Head of caudate nucleus (tissue), 42 donors: ENCODE measurements at places on chromosomes 12 and 14.

DNA sequence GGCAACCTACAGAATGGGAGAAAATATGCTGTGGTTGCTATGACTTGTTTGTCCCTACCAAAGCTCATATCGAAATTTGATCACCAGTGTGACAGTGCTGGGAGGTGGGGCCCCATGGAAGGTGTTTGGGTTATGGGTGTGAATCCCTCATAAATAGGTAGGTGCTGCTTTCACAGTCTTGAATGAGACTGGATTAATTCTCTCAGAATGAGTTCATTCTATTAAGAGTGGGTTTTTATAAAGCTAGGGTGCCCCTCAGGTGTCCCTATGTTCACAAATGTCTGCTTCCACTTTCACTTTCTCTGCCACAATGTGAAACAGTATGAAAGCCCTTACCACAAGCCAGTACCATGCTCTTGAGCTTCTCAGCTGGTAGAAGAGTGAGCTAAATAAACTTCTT is 133.5 kb downstream of the CPNE8 start:
- no peak for DNase-seq

GRCh38 chr14:54050759-54051158 is 94.1 kb upstream of the BMP4 start:
- no peak for DNase-seq

- no peak for DNase-seq
These were observed 21.7 kb downstream of the NT5DC3 start for GRCh38 chr12:103819312-103819711.

- no peak for DNase-seq
These were observed 38.9 kb downstream of the KIF21A start for GRCh38 chr12:39404000-39404399.

DNA sequence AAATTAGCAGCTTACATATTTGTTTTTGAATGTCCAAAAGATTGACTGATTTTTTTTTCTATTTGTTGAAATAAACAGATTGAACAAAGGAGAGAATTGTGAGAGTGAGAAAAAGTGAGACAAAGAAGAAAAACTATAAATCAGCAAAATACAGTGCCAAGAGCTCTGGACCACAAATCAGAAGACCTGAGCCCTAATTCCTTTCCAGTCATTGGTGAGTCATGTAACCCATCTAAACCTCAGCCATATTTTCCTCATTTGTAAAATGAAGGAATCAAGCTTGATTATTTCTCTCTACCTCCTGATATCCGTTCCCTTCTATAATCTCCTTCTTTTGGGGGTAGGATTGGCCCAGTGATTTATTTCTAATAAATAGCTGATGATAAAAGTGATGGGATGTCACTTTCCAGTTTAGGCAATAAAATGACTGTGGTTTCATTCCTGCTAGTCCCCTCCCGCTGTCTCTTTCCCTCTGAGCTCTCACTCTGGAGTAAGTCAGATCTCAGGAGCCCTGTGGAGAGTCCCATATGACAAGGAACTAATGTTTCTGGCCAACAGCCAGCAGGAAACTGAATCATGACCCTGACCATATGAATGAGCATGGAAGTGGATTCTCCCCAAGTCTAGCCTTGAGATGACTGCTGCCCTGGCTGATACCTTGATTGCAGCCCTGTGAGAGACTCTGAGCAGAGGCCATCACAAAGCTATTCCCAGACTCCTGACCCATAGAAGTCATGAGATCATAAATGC is 218.9 kb downstream of the ACSS3 start:
- DNase-seq: no peak

DNA sequence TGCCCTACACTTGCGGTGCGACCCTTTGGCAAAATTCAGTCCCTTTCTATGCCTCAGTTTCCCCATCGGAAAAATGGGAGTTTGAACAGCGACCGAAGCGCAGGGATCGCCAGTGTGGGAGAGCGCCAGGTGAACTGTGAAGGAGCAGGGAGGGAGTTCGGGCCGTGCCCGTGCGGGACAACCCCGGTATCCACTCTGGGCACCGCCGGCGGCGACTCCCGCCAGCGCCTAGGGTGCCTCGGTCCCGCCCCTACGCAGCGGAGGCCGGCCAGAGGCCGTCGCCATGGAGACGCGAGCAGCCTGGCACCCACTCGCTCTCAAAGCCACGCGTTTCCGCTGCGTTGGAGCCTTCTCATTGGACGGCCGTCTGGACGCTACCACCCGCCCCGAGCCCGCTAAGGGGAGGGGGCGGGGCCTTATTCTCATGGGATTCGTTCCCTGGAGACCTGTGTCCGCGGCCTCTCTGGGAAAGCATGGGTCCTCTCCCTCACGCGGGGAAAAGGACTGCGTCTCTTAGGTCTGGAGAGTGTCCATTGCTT is 729 bp upstream of the MLEC start:
- DNase-seq: peak; percentile 99

DNA sequence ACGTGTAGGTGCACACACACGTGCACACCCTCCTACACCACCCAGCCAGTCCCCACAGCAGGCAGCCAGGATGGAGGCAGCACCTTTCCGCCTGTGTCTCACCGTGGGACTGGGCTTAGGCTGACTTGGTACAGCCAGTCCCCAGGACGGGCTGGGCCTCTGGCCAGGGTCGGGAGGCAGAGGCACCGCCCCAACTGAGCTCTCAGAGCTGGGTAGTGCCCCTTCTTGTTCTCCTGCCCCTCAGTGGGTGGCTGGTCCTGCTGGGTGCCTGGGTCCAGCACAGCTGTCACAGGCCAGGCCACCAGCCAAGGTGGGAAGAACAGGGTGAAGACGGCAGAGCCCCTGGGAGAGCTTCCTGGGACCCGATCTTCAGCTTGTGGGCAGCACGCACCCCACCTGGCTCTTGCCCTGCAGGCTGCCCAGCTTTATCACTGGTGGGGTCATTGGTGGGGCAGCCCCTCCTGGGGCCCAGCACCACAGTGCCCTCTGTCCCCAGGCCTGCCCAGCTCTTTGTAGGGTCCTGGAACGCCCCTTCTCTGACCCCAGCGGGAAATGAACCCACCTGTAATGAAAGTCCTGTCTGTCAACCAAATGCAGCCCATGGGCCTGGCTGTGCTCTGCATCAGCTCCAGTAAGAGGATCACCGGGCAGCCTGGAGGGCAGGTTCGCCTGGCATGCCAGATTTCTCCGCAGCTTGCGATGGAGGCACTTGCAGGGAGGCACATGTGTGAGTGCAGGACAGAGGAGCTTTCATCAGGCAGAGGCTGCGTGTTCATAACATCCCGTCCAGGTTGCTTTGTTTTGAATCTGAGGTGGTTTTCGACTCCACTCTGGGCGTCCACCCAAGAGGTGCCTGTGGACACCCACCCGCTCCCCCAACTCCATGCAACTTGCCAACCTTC is 14.7 kb downstream of the CDCA4 start:
- no peak for DNase-seq

- DNase-seq: no peak
These were observed 297.1 kb downstream of the PDZRN4 start for GRCh38 chr12:41485203-41485602.

DNA sequence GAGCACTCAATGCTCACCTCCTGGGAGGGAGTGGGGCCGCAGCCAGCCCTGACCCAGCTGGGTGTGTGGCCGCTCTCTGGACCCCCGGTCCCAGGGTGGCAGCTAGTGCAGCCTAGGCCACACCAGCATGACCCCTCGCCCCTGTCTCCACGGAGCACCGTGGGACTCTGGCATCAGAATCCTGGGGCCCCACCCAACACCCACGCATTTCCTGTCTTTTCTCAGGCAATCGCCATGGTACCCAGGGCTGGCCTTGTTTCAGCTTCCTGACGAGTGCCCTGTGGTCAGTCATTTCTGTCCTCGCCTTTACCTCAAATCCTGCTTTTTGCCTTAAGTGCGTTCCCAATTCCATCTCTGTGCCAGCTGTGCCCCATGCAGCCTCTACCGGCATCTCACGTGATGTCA is 15.9 kb downstream of the PACS2 start:
- no peak for DNase-seq

- no peak for DNase-seq
These were observed 121.7 kb downstream of the CCER1 start for GRCh38 chr12:90833228-90833627.

- DNase-seq: no peak
These were observed 14.8 kb upstream of the OR6J1 start for GRCh38 chr14:22658946-22659345.

GRCh38 chr14:53034688-53035230 is 83.9 kb upstream of the FERMT2 start:
- no peak for DNase-seq

GRCh38 chr14:75476274-75476995 is 45.8 kb upstream of the BATF start:
- DNase-seq: peak; percentile 54

DNA sequence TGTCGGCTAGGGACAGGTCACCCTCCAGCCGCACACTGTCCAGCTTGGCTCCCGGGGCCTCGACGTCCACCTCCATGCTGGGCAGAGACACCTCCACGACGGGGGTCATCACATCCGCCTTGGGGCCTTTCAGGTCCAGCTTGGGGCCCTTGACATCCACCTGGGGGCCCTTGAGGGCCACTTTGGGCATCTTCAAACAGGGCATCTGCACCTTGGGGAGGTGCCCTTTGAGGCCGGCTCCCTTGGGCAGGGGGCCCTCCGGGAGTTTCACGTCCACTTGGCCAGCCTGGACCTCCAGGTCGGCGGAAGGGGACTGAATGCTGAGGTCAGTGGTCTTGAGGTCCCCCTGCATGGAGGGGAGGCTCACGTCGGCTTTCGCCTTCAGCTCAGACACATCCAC is 17.9 kb downstream of the PLD4 start:
- DNase-seq: no peak

DNA sequence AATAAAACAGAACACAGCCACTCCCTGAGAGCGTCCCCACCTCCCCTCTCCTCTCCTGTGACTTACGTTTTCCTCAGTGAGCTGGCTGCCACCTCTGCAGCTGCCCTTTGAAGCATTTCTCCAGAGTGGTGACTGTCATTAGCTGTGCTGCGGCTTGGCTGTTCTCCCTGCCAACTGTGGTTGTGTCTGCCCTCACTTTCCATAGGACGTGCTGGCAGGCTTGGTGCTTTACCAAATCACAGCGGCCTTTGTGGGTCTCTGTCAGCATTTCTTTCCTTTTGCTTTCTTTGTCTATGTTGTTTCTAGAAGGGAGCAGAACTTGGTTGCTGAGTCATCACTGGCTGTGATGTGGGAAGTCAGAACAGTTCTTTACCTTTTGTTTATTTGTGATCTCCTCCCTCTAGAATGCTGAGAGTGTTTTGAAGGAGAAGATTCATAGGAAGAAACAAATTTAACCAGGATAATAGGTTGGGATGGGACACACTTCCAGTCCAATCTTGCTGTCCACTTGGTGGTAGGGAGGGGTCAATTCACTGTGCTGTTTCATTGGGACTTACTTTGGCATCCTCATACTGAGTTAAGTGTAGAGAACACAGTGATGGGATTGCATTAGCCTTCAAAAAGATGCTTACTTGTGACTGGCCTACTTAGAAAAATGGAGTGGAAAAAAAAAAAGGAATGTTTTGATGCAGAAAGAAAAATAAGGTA is 88.2 kb downstream of the TMX1 start:
- no peak for DNase-seq

GRCh38 chr14:74048281-74048680 is 29.1 kb downstream of the BBOF1 start:
- DNase-seq: no peak

GRCh38 chr14:102510616-102511520 is 1.3 kb upstream of the ANKRD9 start:
- DNase-seq: no peak

- DNase-seq: no peak
These were observed 16.5 kb downstream of the SIX1 start for GRCh38 chr14:60632777-60633176.

- no peak for DNase-seq
These were observed 40.3 kb upstream of the TRAF3 start for GRCh38 chr14:102736956-102737355.

DNA sequence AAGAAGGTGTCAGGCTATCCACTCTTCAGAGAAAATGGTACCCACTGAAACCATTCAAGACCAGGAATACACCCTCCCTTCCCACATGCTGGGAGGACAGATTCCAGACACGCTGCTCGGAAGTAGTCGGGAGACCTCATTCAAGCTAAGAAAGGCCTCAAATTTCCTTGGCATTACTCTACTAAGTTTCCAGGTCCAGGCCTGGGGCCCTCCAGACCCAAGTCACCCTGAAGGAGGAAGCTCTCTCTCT is 27.1 kb upstream of the RPLP0 start:
- DNase-seq: no peak

DNA sequence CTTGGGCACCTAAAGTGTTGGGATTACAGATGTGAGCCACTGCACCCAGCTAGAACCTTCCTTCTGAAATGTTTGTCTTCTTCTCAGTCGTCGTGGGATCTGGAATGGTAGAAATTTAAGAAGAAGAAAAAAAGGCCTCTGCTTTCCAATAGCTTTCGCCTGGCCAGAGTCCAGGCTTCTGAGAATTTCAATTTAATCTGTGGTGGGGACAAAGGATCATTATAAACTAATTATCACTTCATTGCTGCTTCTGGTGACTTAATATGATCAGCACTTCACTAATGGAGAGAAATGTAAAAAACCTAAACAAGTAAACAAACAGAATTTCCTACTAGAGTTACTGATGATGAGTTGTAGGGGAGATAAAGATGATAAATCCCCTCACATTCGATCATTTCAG is 51.3 kb downstream of the CFAP251 start:
- DNase-seq: no peak

GRCh38 chr12:131921866-131922769 is 7.0 kb upstream of the PUS1 start:
- no peak for DNase-seq

DNA sequence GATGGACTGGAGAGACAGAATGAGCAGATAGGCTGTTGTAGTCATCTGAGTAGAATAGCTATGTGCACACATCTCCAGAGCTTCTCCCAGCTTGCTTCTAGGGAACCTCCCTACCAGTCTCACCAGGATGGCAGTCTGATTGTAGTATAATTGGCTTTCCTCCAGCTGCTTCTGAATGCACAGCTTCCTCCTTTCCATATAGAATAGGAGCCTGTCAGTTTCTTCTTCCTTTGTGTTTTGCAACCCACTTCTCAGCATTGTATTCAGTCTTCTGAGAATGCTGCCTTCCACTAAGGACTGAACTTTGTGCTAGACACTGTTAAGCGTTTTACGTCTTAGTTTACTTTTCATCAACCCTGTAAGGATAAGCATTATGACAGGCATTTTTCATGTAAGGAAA is 2.2 kb upstream of the CSAD start:
- no peak for DNase-seq

GRCh38 chr14:90175631-90176030 is 80.7 kb upstream of the PSMC1 start:
- DNase-seq: no peak

DNA sequence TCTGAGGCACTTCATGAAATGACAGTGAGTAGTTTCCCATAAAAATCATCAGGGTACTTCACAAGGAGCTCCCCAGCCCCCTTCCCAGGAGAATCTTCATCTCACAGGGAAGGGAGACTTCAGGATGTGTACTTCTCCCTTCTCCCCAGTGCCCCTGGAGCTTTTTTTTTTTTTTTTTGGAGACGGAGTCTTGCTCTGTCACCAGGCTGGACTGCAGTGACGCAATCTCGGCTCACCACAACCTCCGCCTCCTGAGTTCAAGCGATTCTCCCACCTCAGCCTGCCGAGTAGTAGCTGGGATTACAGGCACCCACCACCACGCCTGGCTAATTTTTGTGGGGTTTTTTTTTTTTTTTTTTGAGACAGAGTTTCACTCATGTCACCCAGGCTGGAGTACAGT is 10.4 kb downstream of the ITPK1 start:
- no peak for DNase-seq
